ENCODE measurements at places on chromosomes 11 and 22.

- DNase-seq: no peak
These were observed 457.3 kb upstream of the ISX start for GRCh38 chr22:34608540-34609115.

DNA sequence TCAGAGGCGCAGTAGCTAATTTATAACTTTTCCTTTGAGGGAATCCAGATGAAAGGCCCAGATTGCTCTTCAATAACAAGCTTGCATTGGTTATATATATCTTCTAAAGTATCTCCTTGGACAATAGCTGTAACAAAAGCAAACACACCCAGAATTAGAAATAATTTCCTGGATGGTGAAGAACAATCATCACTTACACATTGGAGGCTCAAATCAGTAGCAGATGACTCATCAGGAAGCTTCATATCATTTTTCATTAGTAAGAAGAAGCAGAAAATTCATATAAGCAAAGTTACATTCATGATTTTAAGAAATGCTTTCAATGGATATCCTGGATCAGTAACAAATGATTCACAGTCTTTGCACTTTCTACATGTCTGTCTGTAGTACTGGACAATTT lies 173.6 kb upstream of the CCDC90B start:
- no peak for DNase-seq

DNA sequence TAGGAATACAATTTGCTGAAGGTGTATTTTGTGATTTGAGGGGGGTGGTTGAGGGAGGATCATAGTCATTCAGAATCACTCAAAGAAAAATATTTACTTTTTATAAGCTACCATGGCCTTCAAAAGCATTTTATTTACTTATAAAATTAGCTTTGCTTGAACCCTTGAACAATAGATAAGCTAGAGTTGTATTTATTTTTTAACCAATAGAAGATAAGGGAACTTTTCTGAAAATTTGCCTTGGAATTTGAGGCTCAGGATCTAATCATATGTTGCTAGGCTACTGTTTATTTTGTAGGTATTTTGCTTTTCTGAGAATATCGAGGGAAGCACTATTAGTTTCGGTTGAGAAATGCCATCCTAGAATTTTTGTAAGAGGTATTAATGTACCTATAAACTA lies 82.1 kb downstream of the EMSY start:
- no peak for DNase-seq

- no peak for DNase-seq
These were observed 15.0 kb downstream of the PRDM11 start for GRCh38 chr11:45161252-45162063.

- peak; percentile 63 for DNase-seq
These were observed 866 bp downstream of the EXPH5 start for GRCh38 chr11:108592591-108593213.

GRCh38 chr11:61834278-61835048 lies 6.4 kb downstream of the FADS2 start:
- peak; percentile 92 for DNase-seq

DNA sequence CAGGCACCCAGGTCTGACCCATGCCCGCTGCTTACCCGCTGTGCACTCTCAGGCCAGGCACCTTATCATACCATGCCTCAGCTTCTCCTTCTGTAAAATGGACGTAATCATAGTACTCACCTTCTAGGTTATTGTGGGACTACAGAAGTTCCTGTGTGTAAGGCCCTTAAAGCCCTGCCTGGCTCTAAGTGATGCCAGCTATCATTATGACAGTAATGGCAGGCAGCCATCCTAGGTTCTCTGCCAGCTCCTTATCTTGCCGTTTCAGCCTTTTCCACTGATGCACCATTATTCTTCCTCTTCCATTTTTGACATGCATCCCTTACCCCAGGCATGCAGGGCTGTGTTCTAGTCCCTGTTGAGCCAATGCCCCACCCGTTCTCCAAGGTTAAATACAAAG lies 57.9 kb downstream of the DBX1 start:
- DNase-seq: no peak

GRCh38 chr11:87740968-87741367 lies 434.3 kb downstream of the RAB38 start:
- no peak for DNase-seq

GRCh38 chr11:16899708-16900303 lies 114.4 kb downstream of the PLEKHA7 start:
- no peak for DNase-seq

DNA sequence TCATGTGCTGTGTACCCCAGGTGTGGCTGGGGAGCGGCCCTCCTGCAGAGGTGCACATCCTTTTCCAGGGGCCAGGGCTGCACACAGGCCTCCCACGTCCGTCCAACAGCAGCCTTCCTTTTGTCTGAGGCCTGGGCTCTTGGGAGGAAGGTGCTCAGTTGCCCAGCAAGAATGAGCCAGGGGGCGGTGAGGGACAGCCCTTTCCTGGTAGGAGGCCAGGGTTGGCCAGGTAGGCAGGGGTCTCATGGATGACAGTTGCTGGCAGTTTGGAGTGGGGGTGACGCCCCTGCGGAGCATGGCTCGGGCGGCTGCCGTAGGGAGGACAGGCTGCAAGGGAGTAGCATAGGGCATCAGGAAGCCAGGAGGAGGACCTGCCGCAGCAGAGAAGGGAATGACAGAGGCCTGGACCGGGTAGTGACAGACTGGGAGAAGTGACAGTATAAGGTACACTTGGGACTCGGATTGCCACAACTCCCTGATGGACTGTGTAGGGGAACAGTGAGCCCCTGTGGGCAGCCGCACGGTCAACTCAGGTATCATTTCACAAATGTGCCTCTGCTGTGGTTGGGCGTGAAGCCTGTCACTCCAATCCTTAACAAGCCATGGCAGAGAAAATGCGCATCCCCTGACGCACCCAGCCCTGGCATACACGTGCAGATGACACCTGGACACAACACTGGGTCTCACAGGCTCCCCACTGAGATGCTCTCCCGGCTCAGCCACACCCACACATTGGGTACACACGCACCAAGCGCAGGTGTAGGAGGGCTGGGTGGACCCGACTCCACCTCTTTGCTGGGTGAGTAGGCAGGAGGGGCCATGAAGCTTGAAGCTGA lies 79.7 kb downstream of the DGCR2 start:
- no peak for DNase-seq

DNA sequence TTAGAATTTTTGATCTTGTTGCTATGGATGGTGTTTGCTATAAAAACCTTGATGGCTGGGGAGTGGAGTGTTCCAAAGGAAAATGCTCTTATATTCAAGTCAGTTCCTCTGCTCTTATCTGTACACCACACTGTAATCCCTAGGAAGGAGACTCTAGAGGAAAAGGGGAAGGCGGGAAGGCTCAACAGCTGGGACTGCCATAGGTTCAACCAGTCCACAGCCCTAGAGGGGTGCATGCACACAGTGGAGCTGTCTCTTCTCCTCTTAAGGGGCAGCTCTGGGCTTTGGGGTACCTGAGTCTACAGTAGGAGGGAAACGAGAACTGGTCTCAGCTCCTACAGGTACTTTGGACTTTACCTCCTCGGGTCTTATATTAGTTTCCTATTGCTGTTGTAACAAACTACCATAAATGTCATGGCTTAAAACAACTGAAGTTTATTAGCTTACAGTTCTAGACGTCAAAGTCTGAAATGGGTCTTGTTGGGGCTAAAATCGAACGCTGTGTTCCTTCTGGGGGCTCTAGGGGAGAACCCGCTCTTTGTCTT lies 77.2 kb upstream of the ZBED5 start:
- DNase-seq: no peak

DNA sequence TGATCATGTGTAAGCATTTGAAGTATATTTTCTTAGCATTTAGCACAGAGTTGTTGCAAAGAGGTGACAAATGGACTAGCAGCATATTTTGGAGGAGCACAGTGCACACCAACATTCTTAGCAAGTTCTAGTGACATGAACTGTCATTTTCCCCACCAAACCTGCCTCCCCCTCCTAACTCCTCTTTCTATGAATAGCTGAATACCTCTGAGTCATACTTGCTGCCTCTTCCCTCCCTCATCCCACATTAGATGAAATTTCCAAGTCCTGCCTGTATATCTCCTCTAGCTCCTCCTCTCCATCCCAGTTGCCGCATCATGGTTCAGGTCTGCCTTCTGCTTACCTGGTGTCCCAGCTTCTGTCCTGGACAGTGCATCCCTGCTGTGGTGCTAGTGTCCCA lies 7.2 kb downstream of the OSBP2 start:
- no peak for DNase-seq

GRCh38 chr11:29166306-29166705 lies 850.5 kb downstream of the KCNA4 start:
- DNase-seq: no peak

- DNase-seq: no peak
These were observed 33.7 kb upstream of the MYRF start for GRCh38 chr11:61718621-61719302.

- DNase-seq: peak; percentile 24
These were observed at the start of gene PLAAT5 for GRCh38 chr11:63490551-63491239. TSS of gene PLAAT5 (minus strand) at chr11:63491167. CDS start at chr11:63491034, 133 bp downstream.

DNA sequence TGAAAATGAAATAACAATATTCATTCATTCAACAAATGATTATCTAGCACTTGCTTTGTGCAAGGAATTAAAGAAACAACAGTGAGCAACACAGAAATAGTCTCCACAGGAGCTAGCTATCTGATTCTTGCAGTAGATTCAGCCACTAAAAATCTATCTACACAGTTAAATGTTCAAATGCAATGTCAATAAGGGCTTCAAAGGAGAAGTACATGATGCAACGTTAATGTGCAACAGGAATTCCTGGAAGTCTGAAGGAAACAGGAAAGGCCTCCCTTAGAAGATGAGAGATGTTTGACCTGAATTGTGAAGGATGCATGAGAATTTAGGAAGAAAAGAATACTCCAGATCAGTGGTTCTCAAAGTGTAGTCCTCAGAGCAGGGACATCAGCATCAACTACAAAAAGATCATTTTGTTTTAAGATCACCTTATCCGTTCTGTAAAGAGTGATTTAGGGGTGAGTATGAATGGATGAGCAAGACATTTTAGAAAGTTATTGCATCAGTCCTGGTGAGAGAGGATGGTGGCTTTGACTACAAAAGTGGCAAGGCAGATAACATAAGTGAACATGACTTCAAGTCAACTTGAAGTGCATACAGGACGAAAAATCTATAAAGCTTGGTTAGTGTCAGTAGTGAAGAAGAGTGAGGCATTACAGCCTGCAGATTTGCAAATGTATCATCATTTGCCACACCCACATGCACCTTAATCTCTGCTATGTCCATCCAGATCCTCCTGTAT lies 96.0 kb downstream of the ETS1 start:
- DNase-seq: no peak

DNA sequence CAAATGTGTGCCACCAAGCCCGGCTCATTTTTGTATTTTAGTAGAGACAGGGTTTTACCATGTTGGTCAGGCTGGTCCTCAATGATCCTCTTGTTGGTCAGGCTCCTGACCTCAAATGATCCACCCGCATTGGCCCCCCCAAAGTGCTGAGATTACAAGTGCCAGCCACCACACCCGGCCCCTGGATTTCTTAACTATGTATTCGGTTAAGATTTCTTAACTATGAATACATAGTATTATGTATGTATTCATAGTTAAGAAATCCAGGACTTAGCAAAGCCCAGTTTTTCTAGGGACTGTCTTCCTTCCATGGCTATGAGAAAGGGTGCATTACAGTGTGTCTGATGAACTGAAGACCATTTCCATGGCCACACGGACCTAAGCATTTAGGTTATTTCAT lies 1.7 kb downstream of the C11orf91 start:
- no peak for DNase-seq

GRCh38 chr11:91563176-91563575 lies 661.4 kb upstream of the FAT3 start:
- DNase-seq: no peak

DNA sequence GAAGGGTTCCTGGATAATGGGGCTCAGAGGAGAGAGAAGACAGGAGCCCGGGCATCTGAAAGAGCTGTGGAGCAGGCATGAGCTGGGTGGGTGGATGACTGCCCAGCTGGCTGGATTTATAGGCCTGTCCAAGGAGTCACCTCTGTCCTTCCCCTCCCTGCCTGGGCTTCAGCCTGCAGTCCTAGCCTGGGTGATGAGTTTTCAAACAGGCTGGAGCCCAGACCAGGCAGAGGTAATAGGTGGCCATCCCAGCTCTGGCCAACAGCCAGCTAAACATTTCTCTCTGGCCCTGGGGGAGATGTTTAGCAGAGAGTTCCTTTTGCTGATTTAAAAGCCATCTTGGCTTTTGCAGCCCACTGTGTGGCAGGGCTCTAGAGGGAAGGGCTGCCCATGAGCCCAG lies 5.4 kb downstream of the C11orf96 start:
- DNase-seq: no peak

GRCh38 chr11:70548976-70549375 lies 150.6 kb downstream of the CTTN start:
- DNase-seq: no peak

GRCh38 chr11:66670816-66671215 lies 6.9 kb downstream of the RBM4B start:
- DNase-seq: no peak

DNA sequence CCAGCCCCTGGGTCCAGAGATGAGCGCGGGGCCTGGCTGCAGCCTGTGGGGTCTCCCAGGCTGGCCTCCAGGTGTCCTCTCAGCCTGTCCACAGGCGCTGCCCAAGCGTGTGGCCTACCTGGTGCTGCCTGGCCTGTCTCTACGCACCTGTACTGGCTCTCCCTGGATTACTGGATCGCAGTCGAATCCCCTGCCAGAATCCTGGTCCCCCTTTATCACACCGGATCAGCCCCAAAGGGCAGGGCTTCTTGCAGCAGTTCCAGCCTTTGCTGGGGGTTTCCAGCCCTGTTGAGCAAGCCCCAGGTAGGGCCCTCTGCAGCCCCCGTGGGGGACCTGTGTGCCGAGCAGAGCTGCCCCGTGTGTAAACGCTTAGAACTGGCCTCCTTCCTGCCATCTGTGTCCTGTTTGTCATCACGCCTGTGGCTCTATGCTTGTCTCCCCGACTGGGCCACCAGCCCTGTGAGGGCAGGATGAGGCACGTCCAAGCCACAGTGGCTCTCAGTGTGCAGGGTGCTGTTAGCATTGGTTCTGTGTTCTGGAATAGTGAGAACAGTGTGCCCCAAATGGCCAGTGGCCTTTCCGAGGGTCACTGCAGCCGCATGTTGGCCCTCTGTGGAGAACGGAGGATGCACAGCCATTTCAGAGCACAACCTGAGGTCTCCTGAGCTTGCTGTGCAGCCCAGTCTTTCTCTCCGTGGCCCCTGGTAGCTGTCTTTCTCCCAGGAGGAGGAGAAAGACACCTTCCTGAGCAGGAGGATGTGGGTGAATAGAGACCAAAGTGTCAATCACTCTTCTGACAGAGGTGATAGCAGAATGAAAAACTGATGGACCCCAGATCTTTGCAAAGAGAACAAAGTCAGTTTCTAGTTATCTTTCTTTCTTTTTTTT lies 13.9 kb upstream of the TXNRD2 start:
- DNase-seq: peak; percentile 30

DNA sequence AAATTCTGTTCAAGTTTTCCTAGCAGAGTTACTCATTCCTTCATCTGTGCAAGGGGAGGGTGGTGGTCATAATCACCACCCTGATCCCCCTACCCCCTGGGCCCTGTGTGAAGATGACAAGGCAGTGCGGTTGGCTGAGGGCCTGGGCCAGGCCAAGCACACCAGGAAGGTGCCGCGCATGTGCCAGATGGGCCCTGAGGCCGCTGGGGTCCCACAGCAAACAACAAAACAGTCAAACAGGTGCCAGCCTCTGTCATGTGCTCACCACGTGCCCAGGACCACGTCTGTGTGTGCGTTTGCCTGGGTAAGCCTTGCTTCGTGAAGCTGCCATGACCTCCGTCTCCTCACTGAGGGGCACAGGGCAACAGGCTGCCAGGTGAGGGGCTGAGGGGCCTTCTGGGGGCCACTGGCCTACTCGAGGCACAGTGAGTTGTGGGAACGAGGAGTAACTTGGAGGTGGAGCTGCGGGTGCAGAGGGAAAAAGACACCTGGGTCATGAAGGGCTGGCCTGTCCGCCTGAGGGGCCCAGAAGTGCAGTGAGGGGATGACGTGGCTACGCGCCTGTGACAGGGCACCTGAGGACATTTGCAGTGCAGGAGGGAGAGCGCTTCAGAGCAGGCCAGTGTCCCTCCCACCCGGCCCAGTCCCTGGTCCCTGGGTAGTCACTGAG lies 25.8 kb downstream of the RSPH14 start:
- no peak for DNase-seq

Measured in GM13976 (cell line).